ENCODE measurements at places on chromosomes 4 and X.

DNA sequence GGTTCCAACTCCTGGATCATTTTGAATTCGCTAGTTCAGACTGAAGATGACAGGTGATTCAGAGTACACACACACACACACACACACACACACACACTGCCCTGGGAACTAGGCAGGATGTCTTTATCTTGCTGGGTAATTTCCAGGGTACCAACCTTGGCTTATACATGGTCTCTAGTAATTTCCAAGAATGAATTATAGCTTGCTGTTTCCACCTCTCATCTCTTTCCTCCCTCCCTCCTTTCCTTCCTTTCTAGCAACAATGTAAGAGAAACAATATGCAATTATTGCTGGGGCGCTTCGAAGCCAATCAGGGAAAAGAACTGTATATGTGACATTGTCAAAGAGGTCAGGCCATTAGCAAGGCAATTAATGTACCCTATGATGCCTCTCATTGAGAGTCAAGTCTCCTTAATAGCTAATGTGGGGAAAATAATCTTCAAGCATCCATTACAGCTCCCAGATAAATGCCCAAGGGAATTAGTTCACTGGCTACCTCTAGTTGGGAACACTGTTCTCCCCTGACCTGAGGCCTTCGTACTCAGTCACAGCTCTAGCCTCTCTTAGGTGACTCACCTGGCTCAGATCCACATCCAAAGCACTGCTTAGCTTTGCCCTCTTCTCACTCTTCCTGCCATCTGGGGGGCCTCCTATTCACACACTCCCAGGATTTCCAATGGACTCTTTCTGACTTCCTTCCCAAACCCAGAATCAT, 311.5 kb downstream of the PPP1R2C start:
- no peak for DNase-seq

DNA sequence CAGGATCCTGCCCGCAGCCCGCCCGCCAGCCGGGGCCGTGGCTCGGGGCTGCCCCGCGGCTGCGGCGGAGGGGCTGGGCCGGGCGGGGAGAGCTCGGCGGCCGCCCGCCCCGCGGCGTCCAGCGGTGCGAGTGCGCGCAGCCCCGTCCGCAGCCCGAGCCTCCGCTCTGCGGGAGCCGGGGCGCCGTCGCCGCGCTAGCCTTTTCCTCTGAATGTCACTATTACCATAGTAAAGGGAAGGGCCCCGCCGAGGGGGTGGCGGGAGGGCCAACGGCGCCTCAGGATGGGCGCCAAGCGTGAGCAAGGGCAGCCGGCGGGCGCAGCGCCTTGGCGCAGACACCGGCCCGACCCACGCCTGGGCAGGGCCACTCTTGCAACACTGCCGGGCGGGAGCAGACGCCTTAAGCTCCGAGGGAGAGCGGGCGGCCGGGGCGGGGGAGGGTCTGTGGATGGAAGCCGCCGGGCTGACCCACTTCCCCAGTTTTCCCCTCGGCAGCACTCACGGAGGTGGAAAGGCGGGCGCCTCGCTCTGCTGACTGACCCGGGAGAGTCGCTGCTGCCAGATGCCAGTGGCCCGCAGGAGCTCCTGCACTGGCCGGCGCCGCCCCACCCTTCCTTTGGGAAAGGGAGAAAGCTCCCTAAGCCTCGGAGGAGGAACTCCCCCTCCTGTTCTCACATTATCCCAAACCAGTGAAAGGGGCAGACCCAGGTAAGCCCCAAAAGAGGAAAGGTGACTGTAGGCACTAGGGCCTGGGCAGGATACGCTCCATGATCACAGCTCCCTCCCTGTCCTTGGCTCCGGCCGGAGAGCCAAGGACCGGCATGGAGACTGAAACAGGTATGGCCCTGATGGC, 329.4 kb downstream of the HNRNPD start:
- no peak for DNase-seq

DNA sequence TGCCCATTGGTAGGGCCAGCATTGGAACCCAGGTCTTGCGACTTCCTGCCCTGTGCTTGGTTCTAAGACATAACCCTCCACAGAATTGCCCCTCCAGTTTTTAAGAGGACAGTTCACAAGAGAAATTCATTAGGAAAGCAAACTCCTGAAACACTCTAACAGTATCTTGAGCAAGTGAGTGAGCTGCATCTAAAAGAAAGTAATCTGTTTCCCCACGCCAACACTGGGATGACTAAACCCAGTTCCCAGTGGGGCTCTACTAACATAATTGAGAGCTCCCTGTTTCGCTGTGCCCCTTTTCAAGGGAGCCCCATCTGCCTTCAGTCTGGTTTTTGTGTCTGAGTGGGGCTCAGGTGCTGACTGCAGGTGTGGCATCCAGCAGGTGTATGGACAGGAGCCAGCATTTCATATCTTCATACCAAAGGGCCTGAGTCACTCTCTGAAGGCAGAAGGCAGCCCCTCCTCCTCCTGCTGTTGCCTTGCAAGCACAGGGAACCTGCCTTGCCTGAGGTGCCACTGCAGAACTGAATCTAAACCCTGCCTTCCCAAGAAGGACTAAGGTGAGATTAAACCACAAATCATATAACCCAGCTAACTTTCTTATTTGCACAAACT, 8.0 kb downstream of the AMOT start:
- DNase-seq: no peak

DNA sequence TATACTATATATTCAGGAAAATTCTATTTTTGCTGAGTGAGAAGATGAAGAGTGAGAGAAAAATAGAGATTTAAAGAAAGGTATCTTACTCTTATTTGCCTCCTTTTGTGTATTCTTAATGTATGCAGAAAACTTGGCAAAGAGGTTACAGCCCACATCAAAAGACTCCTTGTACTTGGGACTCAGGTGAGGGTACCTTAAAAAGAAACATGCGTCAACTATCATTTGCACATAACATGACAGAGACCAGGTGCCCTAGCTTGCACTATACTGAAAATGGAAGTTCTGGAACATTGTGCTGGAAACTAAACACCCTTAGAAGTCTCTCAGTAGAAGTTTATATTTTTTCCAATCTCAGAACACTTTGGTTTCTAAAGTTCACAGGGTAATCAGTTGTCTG, 15.6 kb upstream of the RAB39B start:
- no peak for DNase-seq

GRCh38 chr4:57071326-57071725, 38.9 kb downstream of the IGFBP7 start:
- no peak for DNase-seq

- no peak for DNase-seq
These were observed 132.8 kb downstream of the MGST2 start for GRCh38 chr4:139798456-139798855.

DNA sequence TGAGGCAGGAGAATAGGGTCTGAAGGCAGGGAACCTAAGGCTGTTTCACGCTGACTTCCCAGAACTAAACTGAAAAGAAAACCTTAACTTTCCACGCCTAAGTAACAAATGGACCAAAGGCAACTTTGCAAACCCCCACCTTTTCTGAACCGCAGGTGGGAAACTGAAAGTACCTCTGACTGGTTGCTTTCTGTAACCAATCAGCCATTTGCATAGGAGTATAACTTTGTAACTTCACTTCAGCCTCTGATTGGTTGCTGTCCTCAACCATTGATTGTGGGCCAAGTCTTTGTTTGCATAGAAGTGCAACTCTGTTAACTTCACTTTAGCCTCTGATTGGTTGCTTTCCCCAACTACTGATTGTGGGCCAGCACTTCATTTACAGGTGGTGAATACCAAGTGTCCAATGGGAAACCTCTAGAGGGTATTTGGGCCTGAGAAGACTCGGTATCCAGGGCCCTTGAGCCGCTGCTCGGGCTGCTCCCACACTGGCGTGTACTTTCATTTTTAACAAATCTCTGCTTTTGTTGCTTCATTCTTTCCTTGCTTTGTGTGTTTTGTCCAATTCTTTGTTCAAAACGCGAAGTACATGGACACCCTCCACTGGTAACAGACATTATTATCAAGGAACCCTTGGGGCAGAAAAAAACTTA, 121.6 kb upstream of the CBR4 start:
- no peak for DNase-seq

DNA sequence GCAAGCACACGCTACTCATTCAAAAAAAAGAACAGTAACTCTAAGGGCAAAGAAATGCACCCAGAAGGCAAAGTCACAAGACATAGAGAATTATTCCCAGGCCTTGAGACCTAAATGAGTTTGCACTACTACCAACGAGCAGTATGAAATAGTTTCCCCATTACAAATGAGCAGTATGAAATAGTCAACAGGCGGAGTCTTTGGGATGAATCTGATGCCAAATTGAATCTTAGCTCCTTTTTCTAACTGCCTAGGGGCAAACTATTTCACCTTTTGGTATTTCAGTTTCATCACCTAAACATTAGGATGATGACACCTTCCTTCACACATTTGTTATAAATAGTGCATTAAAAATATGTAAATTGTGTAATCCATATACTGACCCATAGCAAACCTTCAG, 213.0 kb upstream of the FAT4 start:
- no peak for DNase-seq

- DNase-seq: no peak
These were observed 97.7 kb upstream of the RBPJ start for GRCh38 chr4:26223155-26223554.

DNA sequence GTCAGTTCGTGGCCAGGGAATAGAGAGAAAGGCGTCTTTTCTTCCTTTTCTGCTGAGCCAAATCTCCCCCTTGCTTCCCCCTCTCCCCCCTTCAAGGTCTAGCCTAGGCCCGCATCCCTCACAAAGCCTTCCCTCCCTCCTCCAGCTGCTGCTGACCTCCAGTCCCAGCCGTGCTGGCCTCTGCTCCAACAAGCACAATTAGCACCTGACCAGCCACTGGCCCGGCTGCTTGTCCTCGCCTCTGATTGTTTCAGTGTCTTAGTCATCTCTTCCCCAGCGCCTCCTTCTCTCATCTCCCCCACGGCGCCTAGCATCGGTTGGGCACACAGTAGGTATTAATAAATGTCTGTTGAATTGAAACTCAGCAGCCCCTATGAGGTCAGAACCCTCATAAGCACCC, 4.2 kb downstream of the ELF4 start:
- no peak for DNase-seq

- DNase-seq: no peak
These were observed 77.8 kb upstream of the SH3RF1 start for GRCh38 chr4:169348541-169348940.

DNA sequence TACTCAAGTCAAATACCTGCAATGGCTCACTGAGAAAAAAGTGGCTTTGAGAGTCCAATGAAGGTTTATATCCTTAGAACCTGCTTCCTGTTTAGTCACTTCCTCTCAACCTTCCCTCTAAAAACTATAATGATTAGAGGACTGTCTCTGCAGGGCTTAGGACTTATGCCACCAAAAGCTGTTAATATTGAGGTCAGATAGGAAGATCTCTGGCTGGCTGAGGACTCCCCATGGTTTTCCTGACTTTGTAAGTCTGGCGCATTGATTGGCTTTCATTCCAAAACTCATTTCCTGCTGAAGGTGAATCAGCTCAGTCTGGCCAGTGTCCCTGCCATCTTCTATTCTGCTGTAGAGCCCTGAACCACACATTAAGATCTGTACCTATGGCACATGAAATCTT, 140.9 kb upstream of the ANK2 start:
- DNase-seq: no peak

DNA sequence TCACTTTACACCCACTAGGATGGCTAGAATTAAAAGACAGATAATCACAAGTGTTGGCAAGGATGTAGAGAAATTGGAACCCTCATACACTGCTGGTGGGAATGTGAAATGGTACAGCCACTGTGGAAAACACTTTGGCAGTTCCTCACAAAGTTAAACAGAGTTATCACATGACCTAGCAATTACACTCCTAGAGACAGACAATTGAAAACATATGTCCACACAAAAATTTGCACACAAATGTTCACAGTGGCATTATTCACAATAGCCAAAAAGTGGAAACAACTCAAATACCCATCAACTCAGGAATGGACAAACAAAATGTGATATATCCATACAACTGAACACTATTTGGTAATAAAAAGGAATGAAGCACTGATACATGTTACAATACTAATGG, 5.7 kb downstream of the ZNF280C start:
- DNase-seq: no peak

GRCh38 chr4:132592340-132592739, 556.8 kb upstream of the PCDH10 start:
- DNase-seq: no peak

GRCh38 chrX:11010476-11010875, 100.7 kb upstream of the HCCS start:
- no peak for DNase-seq

- no peak for DNase-seq
These were observed 129.0 kb upstream of the TECRL start for GRCh38 chr4:64538219-64538618.

DNA sequence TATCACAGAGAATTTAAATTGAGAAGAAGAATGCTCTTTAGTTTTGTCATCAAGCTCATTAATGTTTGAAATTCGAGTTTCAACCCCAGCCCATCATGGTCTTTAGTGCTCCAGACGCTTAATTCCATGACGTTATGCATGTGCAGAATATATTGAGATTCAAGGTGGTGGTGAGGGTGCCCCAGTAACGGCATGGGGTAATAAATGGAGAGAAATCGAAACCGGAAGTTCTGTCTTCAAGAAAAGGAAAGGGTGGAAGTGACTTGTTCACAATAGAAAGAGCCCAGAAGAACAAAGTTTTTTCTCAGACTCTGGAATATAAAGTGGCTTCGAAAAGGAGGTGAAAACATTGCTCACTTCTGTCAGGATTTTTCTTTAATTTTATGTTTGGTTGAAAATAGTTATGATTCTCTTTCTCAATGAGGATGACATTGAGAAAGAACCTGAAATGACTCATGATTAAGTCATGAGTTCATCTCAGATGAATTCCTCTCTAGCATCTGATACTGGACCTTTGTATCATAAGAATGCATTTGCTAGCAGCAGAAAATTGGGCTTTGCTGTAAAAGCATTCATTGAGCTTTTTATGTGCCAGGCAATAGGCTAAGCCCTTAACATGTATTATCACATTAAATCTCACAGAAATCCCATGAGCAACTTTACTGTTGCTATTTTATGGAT, 779 bp upstream of the DDX60L start:
- DNase-seq: peak; percentile 22

GRCh38 chr4:140793291-140793690, 37.1 kb upstream of the TBC1D9 start:
- DNase-seq: no peak

DNA sequence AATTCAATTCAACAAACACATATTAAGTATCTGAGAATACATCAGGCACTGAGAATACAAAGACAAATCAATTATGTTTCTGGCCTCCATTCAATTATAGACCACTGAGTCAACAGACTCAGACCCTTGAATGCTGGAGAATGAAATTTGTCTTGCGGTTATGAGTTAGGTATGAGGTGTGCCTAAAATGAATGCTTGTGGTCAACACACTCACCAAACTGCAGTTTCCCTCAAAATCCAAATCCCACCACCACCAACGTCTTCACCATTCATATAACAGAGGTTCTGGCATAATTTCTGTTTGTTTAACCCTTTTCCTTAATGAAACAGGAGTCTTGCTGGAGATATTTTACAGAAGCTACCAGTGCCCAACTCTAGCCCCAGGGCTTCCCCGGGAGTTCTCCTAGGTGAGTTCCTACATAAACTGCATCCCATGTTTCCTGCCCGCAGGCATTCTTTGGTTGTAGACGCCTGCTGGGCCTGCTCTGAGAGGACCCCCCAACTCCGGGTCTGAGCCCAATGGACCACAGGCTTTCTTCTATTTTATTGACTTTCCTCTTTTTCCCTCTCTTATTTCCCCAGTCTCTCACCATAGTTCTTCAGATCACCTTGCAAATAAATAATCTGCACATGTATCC, 119.2 kb downstream of the DDX53 start:
- no peak for DNase-seq
